ENCODE measurements at places on chromosomes 6 and 20.

DNA sequence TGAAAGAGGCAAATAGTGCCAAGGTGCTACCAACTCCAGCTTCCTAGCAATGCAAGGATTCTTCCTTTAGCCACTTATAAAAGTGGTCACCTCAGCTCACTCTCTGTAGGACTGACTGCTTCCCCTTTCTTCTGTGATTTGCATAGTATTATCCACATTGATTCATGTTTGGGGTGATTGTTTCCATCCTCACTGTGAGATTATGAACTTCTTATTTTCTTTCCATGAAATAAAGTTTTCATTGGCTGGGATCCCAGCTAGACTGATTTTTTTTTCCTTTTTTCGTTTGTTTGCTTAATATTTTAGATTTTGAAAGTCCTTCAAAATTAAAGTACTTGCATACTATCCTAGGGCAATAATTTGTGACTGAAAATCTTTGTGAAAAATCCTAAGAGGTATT lies 50.5 kb downstream of the EYA4 start:
- no peak for DNase-seq

- DNase-seq: no peak
These were observed 67.9 kb downstream of the ZHX3 start for GRCh38 chr20:41249411-41250281.

DNA sequence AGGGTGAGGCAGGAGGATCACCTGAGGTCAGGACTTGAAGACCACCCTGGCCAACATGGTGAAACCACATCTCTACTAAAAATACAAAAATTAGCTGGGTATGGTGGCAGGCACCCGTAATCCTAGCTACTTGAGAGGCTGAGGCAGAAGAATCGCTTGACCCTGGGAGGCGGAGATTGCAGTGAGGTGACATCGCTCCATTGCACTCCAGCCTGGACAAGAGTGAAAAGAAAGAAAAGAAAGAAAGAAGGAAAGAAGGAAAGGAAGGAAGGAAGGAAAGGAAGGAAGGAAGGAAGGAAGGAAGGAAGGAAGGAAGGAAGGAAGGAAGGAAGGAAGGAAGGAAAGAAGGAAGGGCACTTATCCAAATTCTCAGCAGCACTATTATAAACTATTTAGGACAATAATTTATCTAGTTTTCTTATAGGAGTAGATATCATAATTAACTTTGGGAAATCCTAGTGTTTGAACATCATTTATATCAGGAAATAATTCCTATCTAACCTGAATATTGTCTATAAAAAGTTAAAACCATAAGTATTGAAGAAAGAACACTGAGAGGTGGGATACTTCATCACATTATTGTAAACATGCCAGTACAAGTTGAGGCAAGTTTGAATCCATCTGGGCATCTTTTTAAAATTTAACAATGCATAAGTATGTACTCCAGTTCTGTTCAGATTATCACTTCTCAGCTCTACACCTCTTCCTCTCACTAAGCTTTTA lies 305.5 kb downstream of the SLC35F1 start:
- DNase-seq: no peak

DNA sequence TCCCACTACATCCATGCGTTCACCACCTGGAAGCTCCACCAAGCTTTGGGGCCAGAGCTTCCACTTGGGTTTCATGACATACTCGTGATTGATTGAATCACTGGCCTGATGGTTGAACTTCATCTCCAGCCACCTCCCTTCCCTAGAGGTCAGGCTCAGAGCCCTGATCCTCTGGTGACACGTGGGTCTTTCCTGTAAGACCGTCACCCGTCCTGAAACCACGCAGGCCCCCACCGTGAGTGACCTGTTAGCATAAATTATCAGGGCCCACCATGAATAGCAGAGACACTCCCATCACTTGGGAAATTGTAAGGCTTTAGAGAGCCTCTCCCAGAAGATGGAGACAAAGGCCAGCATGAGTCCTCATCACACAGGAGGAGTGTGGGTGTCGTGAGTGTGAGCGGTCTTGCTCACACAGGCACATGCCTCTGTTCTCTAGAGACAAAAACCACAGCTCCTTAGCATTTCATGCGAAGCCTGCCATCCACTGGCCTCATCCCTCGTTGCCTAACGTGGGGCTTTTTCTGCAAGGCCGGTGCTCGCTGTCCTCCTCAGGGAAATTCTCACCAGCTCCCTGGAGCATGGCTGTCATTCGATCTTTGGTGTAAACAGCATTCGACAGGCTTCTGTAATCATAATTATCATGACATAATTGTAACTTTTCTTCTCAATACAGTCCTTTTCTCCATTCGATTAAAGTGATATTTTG lies 65.1 kb upstream of the DUSP22 start:
- no peak for DNase-seq

DNA sequence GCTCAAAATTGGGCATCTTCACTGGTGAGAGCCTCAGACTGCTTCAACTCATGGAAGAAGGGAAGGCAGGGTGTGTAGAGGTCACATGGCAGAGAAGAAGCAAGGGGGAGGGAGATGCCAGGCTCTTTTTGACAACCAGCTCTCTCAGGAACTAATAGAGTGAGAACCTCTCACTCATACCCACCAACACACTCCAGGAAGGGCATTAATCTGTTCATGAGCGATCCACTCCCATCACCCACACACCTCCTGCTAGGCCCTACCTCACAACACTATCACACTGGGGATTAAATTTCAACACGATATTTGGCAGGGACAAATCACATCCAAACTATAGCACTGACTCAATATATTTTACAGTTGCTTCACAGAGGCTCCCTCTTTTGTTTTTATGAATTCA lies 2.0 kb downstream of the MSH5 start:
- DNase-seq: no peak

- DNase-seq: no peak
These were observed 2.6 kb downstream of the VGLL2 start for GRCh38 chr6:117267766-117268534.

GRCh38 chr6:15892369-15892768 lies 229.5 kb upstream of the DTNBP1 start:
- DNase-seq: no peak

DNA sequence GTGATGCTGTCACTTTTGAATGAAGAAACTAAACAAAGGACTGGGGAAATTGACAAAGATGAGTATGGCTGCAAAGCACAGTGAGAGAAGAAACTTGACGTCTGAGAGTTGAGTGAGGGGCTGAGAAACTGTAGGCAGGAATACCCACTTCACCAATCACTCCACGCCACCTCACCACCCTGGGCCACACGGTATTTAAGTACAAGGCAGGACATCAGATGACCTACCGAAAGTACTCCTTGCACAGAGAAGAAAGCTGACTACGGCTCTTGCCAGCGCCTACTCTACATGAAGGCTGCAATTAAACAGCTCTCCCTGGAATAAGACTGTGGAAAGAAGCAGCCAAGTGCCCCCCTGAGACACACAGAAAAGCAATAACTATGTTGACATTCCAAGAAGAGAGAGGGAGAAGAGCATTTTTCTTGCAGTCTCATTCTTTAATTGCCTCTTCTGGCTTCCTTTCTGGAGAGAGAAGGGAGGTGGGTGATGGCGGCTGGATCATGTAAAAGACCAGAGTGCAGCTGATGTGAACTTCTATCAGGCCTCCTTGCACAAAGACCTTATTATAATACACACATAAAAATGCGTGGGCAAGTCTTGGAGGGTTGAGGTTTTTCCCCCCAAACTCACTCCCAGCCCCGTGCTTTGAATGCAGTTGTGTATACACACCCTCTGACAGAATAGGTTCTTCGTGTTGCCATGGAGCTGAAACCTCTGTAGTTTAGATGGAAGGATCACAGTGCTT lies 44.6 kb downstream of the HIVEP2 start:
- no peak for DNase-seq

DNA sequence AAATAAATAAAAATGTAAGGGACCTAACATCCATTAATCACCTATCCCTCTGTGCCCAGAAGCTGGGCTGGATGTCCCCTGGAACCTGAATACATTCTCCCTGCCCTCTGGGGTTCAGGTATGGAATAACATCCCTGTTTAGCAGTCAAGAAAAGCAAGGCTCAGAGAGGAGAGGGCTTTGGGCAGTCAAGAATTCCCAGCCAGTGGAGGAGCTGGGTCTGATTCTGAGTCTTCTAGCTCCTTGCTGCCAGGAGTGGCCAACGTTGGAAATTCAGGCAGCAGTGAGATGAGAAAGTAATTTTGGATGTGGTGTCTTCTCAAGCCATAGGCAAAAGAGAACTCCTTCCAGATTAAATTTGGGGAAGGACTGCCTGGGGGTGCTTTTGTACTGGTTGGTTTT lies 42.6 kb upstream of the ZNFX1 start:
- no peak for DNase-seq

- no peak for DNase-seq
These were observed 236.8 kb upstream of the RREB1 start for GRCh38 chr6:6870921-6871320.

- no peak for DNase-seq
These were observed 59.1 kb downstream of the FHL5 start for GRCh38 chr6:96621983-96622382.

- no peak for DNase-seq
These were observed 92.3 kb upstream of the HCRTR2 start for GRCh38 chr6:55082021-55082420.

DNA sequence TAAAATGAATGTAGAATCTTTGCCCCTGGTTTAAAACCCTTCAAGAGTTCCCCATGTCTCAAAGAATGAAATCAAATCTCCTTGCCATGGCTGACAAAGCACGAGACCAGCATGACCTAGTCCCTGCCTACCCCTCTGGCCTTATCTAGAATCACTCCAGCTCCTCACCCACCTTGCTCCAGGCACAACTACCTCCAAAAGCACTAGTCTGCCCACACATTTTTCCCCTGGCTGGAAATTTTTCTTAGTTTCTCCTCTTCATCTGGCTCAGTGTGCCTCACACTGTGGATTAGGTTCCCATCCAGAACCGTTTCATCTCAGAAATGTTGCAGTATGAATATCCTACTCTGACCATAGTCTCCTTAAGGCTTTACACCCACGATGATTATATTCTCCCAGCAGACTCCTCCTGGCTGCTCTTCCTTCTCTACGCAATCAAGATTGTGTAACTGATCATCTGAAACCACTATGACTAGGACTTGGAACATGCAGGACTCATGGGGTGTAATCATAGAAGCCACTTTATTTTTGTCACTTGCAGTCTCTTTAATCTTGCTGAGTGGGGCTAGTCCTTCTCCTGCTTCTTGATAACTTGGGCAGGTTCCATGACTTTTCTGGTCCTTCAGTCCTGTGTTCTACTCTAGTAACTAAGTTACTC lies 7.8 kb upstream of the MRS2 start:
- no peak for DNase-seq

DNA sequence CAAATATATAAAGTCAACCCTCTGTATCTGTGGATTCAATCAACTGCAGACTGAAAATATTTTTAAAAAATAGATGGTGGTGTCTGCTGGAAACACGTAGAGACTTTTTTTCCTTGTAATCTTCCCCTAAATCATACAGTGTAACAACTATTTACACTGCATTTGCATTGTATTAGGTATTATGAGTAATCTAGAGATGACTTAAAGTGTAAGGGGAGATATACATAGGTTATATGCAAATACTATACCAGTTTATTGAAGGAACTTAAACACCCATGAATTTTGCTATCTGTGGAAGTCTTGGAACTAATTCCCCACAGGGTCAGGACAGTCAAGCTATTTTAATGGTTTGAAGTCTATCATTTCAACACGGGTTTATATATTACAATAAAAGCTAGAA lies 10.2 kb downstream of the HDAC2 start:
- DNase-seq: no peak

DNA sequence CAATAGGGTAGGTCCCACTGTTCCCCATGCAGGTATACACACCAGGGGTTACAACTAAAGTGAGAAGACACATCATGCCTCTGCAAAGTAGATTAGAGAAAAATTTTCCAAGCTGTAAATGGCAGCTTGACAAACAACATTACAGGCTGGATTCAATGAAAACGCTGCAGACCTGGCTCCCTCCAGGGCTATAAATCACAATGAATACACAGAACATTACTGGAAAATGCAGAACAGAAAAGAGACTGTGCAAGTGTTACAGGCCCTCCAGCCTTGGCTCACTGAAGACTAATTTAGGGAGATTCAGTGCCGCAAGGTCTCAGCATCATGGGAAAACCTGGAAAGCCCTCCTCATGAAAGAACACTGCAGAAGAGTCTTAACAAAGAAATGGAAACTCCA lies 207.8 kb downstream of the KHDC1L start:
- DNase-seq: no peak

DNA sequence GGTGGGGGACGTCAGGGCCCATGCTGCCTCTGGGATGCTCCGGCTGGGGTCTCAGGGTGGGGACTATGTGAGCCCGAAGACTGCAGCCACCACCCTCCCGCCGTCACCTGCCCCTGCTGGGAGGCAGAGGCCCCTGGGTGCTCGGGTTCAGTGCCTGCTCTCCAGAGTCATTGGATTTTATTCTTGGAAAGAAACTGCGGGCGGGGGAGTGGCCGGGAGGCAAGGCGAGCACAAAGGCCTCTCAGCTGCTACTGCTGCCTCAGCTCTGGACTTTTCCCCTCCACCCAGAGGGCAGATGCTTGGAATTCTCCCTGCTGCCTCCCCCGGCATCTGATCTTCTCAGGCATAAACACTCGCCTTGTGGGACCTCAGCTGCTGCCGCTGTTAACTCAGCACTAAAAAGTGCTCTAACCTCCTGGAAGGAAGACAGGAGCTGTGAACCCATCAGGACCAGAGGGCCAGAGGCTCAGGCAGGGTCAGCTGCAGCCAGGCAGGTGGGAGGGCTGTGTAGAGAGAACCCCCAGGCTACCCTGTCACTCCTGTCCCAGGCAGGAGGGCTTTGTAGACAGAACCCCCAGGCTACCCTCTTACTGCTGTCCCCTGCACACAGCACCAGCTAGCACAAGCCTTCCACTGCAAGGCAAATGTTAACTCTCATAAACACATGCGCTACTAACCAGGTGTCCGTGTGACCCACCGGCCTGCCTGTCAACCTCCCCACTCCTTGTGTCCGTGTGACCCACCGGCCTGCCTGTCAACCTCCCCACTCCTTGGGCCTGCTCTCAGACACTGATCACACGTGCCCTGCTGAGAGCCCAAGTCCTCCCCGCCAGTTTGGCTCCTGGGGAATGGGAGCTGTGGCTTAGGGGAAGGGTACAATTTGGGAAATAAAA lies 9.4 kb upstream of the FRMD1 start:
- DNase-seq: no peak

GRCh38 chr6:88441346-88441745 lies 275.2 kb upstream of the CNR1 start:
- no peak for DNase-seq

GRCh38 chr6:16252686-16253299 lies 14.4 kb downstream of the GMPR start:
- DNase-seq: no peak

GRCh38 chr20:51460569-51461265 lies 81.8 kb downstream of the NFATC2 start:
- DNase-seq: no peak
